ENCODE measurements at places on chromosomes 16 and 17. TPM values are rescaled to one million over a fixed set of nuclear protein-coding genes. Genes with fewer than 3 reads are reported as not detected.

SMIM5 gene
- total RNA-seq, result 2.6 TPM

KRT28 gene
- not detected for total RNA-seq

SLC52A1 gene
- 0.32 TPM for total RNA-seq

CHST4 gene
- total RNA-seq, result 0.59 TPM

MYH13 gene
- total RNA-seq, result not detected

CDH13 gene
- 11.5 TPM for total RNA-seq

CASKIN2 gene
- total RNA-seq, result 23.3 TPM

TMEM106A gene
- total RNA-seq, result 5.9 TPM

TMEM238L gene
- not detected for total RNA-seq

PHOSPHO1 gene
- not detected for total RNA-seq

LGALS9B gene
- total RNA-seq, result not detected

KRTAP1-1 gene
- total RNA-seq, result not detected

KRTAP3-2 gene
- total RNA-seq, result not detected

FOXO3B gene
- 4.6 TPM for total RNA-seq

KRT222 gene
- total RNA-seq, result 1.0 TPM

ZPBP2 gene
- not detected for total RNA-seq

KCNAB3 gene
- 1.3 TPM for total RNA-seq

FN3K gene
- total RNA-seq, result 7.2 TPM

WDR59 gene
- 43.6 TPM for total RNA-seq

KIF2B gene
- total RNA-seq, result not detected

PGS1 gene
- total RNA-seq, result 58.7 TPM

PSMD12 gene
- 21.2 TPM for total RNA-seq

FDXR gene
- 8.8 TPM for total RNA-seq

RSAD1 gene
- total RNA-seq, result 33.6 TPM

TBC1D3C gene
- total RNA-seq, result not detected

HASPIN gene
- total RNA-seq, result 0.29 TPM

HOXB8 gene
- total RNA-seq, result 4.6 TPM

KIFC3 gene
- 15.7 TPM for total RNA-seq

SRL gene
- 0.44 TPM for total RNA-seq

HOXB9 gene
- total RNA-seq, result 0.44 TPM

TP53TG3C gene
- total RNA-seq, result not detected

SDR42E1 gene
- total RNA-seq, result 11.7 TPM

NOD2 gene
- total RNA-seq, result 2.6 TPM

Measured in breast epithelium (tissue), 4 donors.